ENCODE measurements at places on chromosomes 13 and 19. TPM values are rescaled to one million over a fixed set of nuclear protein-coding genes. Genes with fewer than 3 reads are reported as not detected.

The C13orf42 gene
- total RNA-seq = not detected

The FKRP gene
- total RNA-seq = 13.2 TPM

The HSH2D gene
- 1.2 TPM for total RNA-seq

The RTBDN gene
- not detected for total RNA-seq

The OR7D4 gene
- not detected for total RNA-seq

The SBNO2 gene
- 139 TPM for total RNA-seq

The RNF225 gene
- total RNA-seq = not detected

The TTC9B gene
- total RNA-seq = not detected

The FBXO17 gene
- 28.4 TPM for total RNA-seq

The FXYD1 gene
- 47.3 TPM for total RNA-seq

The ZNF555 gene
- 4.1 TPM for total RNA-seq

The CAPN12 gene
- 1.3 TPM for total RNA-seq

The ADAT3 gene
- total RNA-seq = 6.1 TPM

The AP1M2 gene
- total RNA-seq = 3.2 TPM

The CALR3 gene
- total RNA-seq = not detected

The KCTD12 gene
- total RNA-seq = 121 TPM

The ZNF560 gene
- 0.16 TPM for total RNA-seq

The TNFRSF19 gene
- 1.5 TPM for total RNA-seq

The IL4I1 gene
- total RNA-seq = 2.3 TPM

The ZNF534 gene
- total RNA-seq = not detected

The DPF1 gene
- total RNA-seq = not detected

The PNMA8B gene
- 2.5 TPM for total RNA-seq

The CYP2A6 gene
- 0.48 TPM for total RNA-seq

The NR2C2AP gene
- total RNA-seq = 10.7 TPM

The LILRA5 gene
- total RNA-seq = 23.0 TPM

The GRK1 gene
- not detected for total RNA-seq

The SLAIN1 gene
- 1.9 TPM for total RNA-seq

The ZNF221 gene
- 4.1 TPM for total RNA-seq

The CLEC17A gene
- not detected for total RNA-seq

The SYT5 gene
- not detected for total RNA-seq

The TRPM4 gene
- total RNA-seq = 17.0 TPM

The CD209 gene
- 63.5 TPM for total RNA-seq

The FREM2 gene
- 0.61 TPM for total RNA-seq

The RUBCNL gene
- total RNA-seq = 6.7 TPM

The B3GNT8 gene
- 8.1 TPM for total RNA-seq

The LHB gene
- total RNA-seq = not detected

The MATK gene
- total RNA-seq = 3.3 TPM

The PSPN gene
- 0.87 TPM for total RNA-seq

The ZNF726 gene
- total RNA-seq = 0.74 TPM

Measured in mesenteric fat pad (tissue), 1 donor.